ENCODE measurements at places on chromosomes 2 and 18. TPM values are rescaled to one million over a fixed set of nuclear protein-coding genes. Genes with fewer than 3 reads are reported as not detected.

Gene MCM6
- 69.4 TPM for polyA plus RNA-seq

Gene GAD1
- 1.1 TPM for polyA plus RNA-seq

Gene STEAP3
- polyA plus RNA-seq: 1.4 TPM

Gene UPP2
- 13.5 TPM for polyA plus RNA-seq

Gene PFN4
- polyA plus RNA-seq: 3.2 TPM

All from right renal pelvis (tissue), 4 donors.